GM10248 (cell line): ENCODE measurements at places on chromosomes 11 and 22.

GRCh38 chr22:32864596-32864995, 63.1 kb downstream of the TIMP3 start:
- no peak for DNase-seq

GRCh38 chr11:118004543-118005223, 18.5 kb downstream of the IL10RA start:
- no peak for DNase-seq

- DNase-seq: no peak
Measured at GRCh38 chr11:64692764-64693331, 30.1 kb downstream of the NRXN2 start.

- DNase-seq: no peak
Measured at GRCh38 chr11:2155511-2155910, 5.5 kb downstream of the INS start.

GRCh38 chr11:43756575-43756974, 76.0 kb downstream of the HSD17B12 start:
- no peak for DNase-seq

DNA sequence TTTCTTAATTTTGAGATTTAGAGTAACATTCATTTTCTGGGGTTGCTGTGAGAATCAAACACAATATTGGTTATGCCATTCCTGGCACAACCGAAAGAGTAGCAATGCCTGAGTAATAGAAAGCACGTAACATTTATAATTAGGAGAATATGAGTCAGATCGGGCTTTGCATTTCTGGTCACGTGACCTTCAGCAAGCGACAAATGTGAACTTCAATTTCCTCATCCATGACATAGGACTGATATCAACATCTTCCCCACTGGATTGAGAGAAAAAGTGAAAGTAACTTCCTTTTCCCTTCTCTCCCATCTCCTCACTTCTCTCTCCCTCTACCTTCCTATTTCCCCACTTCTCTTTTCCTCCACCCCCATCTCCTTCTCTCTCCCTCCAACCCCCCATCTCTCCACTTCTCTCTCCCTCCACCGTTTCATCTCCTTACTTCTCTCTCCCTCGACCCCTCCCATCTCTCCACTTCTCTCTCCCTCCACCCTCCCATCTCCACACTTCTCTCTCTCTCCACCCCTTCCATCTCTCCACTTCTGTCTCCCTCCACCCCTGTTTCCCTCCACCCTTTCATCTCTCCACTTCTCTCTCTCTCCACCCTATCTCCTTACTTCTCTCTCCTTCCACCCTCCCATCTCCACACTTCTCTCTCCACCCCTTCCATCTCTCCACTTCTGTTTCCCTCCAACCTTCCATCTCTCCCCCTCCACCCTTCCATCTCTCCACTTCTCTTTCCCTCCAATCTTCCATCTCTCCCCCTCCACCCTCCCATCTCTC, 33.5 kb upstream of the CAT start:
- DNase-seq: no peak
